ENCODE measurements at places on chromosomes 16 and 17. TPM values are rescaled to one million over a fixed set of nuclear protein-coding genes. Genes with fewer than 3 reads are reported as not detected.

CD300H gene
- not detected for total RNA-seq

C1QTNF1 gene
- 1.7 TPM for total RNA-seq

ABCA6 gene
- under 0.01 TPM for total RNA-seq

RNF222 gene
- total RNA-seq = not detected

CIAO2B gene
- total RNA-seq = 148 TPM

CD300LF gene
- total RNA-seq = not detected

MAPK8IP3 gene
- total RNA-seq = 17.0 TPM

C16orf89 gene
- total RNA-seq = not detected

KRT16 gene
- total RNA-seq = not detected

FNDC8 gene
- not detected for total RNA-seq

GRB7 gene
- 0.18 TPM for total RNA-seq

CHD9NB gene
- 1.1 TPM for total RNA-seq

HOXB6 gene
- total RNA-seq = 11.1 TPM

BRICD5 gene
- 0.18 TPM for total RNA-seq

CLCN7 gene
- total RNA-seq = 10.8 TPM

ST6GALNAC1 gene
- not detected for total RNA-seq

YBX2 gene
- total RNA-seq = not detected

MYCBPAP gene
- under 0.01 TPM for total RNA-seq

KRT31 gene
- total RNA-seq = not detected

CCL17 gene
- total RNA-seq = not detected

GGT6 gene
- total RNA-seq = not detected

HNF1B gene
- total RNA-seq = not detected

Measured in IMR-90 (cell line).